ENCODE measurements at places on chromosomes 4 and X.

GRCh38 chr4:74282926-74283325 lies 25.3 kb upstream of the EPGN start:
- no peak for DNase-seq

DNA sequence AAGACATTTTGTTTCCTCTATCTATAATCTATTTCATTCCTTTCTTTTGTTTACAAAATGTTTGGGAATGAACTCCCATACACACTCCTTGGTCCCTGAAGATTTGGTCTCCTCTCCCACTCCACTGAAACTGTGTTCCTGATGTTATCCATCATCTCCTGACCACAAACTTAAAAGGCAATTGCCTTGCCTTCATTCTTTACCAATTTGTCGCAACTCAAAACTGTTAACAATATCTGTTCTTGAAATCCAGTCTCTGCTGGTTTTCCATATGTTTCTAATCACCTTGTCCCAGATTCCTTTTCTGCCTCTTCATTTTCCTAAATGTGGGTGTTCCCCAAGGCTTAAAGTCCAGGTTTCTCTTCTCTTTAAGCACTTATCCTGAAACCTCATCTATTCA lies 262.2 kb upstream of the TTC29 start:
- DNase-seq, result no peak

- DNase-seq, result no peak
These were observed 329.9 kb downstream of the TECRL start for GRCh38 chr4:64079316-64079715.

- DNase-seq, result no peak
These were observed 176.0 kb downstream of the BMPR1B start for GRCh38 chr4:94933799-94934198.

- peak; percentile 51 for DNase-seq
These were observed 37.8 kb upstream of the SLC9A7 start for GRCh38 chrX:46796574-46797191.

DNA sequence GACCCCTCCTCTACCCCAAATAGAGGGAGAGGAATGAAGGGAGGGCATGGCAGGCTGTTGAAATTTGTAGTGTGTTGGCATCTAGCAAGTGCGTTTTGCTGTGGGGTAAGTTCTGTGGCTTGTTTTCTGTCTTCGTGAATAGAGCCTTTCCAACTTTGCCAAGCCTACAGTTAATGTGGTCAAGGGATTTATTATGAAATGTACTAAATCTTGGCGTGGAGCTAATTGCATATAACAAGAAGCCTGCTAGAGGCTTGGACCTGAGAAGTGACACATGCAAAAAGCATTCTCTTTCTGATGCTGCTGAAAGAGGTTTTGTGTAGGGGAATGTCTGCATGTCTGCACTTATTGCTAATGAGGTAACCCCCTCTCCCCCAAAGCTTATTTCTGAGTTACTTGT lies 132.2 kb downstream of the BMPR1B start:
- DNase-seq, result no peak

Data from activated T-helper 1 cell treated with anti-CD3 and anti-CD28 coated beads, Interleukin-12 subunit alpha, Interleukin-12 subunit beta, Interleukin-2, Interleukin-4 antibody, amounts not matched to agents 30 ng/mL and 10 ng/mL and 1 ng/mL, durations not matched to agents 14 hours and 24 hours and 36 hours (primary cell).